Pancreas (tissue), 10 donors: ENCODE measurements at places on chromosomes 12 and 14.

DNA sequence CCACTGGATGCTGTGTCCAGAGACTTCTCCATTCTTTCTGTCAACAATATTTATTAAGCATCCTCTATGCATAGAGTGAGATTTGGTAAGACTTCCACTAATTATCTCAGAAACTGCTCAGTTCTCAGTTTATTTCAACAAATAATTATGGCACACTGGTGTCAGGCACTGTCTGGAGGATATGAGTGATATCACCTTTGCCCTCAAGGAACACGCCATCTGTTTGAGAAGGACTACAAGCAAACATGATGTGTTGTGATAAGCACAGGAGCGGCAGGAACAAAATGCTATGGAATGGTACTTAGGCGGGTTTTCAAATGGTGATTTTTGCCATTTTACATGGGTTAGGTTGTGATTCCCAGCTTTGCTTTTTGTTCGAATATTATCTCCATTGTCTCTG is 229.2 kb downstream of the DPF3 start:
- H3K27me3 ChIP-seq: no peaks in the 10 kb centered on the region
- no peak overlapping the region for H3K4me3 ChIP-seq
- H3K4me1 ChIP-seq: no peaks in the 10 kb centered on the region

- no peak overlapping the region for H3K27ac ChIP-seq
- no peaks in the 10 kb centered on the region for H3K36me3 ChIP-seq
- DNase-seq: no peak
- no peak overlapping the region for H3K4me3 ChIP-seq
Measured at GRCh38 chr12:52721838-52722470, 18.6 kb upstream of the KRT77 start.

- H3K27me3 ChIP-seq: no peaks in the 10 kb centered on the region
- no peaks in the 10 kb centered on the region for H3K36me3 ChIP-seq
- H3K4me3 ChIP-seq: no peak overlapping the region
- no peaks in the 10 kb centered on the region for H3K4me1 ChIP-seq
- no peak for DNase-seq
- no peak overlapping the region for H3K27ac ChIP-seq
Measured at GRCh38 chr12:65306366-65307168, 28.1 kb downstream of the MSRB3 start.

- H3K4me3 ChIP-seq: no peak overlapping the region
- H3K27ac ChIP-seq: no peak overlapping the region
- no peaks in the 10 kb centered on the region for H3K4me1 ChIP-seq
- H3K36me3 ChIP-seq: no peaks in the 10 kb centered on the region
- no peak for DNase-seq
Measured at GRCh38 chr14:99321955-99322730, 50.1 kb upstream of the BCL11B start.

GRCh38 chr12:53190108-53190729 is 9.5 kb upstream of the CSAD start:
- DNase-seq: peak; percentile 56
- H3K27me3 ChIP-seq: no peaks in the 10 kb centered on the region
- no peak overlapping the region for H3K4me3 ChIP-seq
- H3K27ac ChIP-seq: no peak overlapping the region
- peaks cover 19% of the 10 kb centered on the region for H3K36me3 ChIP-seq

GRCh38 chr12:3885277-3886094 is 12.3 kb upstream of the PARP11 start:
- H3K36me3 ChIP-seq: no peaks in the 10 kb centered on the region
- no peak for DNase-seq

DNA sequence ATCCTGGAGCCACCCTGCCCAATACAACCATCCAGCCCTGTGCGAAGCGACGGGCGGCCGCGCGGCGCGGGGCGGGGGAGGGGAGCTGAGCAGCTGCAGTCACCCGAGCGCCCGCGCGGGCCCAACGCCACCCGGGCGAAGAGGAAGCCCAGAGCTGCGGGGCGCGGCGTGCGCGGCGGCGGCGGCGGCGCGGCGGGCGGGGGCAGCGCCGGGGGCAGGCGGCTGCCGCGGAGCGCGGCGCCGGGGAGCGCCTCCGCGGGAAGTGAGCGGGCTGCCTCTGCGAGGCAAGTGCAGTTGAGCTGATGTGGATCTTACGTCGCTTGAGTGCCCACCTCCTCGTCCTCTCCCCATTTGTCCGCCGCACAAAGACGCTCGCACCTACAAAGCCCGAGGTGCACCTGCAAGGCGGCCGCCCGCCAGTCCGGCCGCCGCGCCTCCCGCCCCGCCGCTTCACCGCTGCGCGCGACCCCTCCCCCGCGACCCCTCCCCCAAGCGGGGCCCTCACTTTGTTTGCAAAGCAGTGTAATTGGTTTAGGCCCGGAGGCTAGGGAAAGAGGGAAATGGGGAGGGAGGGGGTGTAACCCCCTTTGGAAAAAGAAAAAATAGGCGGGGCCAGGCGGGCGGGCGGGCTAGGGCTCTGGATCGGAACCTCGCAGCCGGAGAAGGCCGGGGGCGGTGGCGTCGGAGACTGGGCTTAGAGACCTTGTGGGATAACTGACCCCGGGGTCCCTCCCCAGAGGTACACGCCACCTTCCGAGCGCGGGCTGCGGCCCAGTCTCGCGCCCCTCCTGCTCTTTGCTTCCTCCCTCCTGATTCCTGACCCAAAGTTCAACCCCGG is at the start of the genes FOXA1 and TTC6:
Gene FOXA1, minus strand, starts transcription at position 279 of the 838 bp plus-strand sequence. Its CDS starts 277 bp downstream, at position 2.
Gene TTC6, plus strand, starts transcription at position 659 of the 838 bp plus-strand sequence. CDS start 26,436 bp downstream, outside the sequence.
- H3K36me3 ChIP-seq: no peaks in the 10 kb centered on the region
- DNase-seq: peak; percentile 82
- H3K27ac ChIP-seq: peak within 1 kb of the TSS; percentile 50
- peaks cover 9% of the 10 kb centered on the region for H3K4me1 ChIP-seq
- peak within 1 kb of the TSS; percentile 39 for H3K4me3 ChIP-seq

GRCh38 chr12:93977081-93977480 is 171.3 kb upstream of the PLXNC1 start:
- no peak overlapping the region for H3K27ac ChIP-seq
- no peak overlapping the region for H3K4me3 ChIP-seq
- H3K27me3 ChIP-seq: no peaks in the 10 kb centered on the region
- H3K36me3 ChIP-seq: no peaks in the 10 kb centered on the region
- DNase-seq: no peak

GRCh38 chr12:40947797-40948196 is 240.3 kb upstream of the PDZRN4 start:
- no peak overlapping the region for H3K4me3 ChIP-seq
- H3K27me3 ChIP-seq: no peaks in the 10 kb centered on the region
- H3K4me1 ChIP-seq: no peaks in the 10 kb centered on the region
- no peaks in the 10 kb centered on the region for H3K36me3 ChIP-seq
- H3K27ac ChIP-seq: no peak overlapping the region
- no peak for DNase-seq

DNA sequence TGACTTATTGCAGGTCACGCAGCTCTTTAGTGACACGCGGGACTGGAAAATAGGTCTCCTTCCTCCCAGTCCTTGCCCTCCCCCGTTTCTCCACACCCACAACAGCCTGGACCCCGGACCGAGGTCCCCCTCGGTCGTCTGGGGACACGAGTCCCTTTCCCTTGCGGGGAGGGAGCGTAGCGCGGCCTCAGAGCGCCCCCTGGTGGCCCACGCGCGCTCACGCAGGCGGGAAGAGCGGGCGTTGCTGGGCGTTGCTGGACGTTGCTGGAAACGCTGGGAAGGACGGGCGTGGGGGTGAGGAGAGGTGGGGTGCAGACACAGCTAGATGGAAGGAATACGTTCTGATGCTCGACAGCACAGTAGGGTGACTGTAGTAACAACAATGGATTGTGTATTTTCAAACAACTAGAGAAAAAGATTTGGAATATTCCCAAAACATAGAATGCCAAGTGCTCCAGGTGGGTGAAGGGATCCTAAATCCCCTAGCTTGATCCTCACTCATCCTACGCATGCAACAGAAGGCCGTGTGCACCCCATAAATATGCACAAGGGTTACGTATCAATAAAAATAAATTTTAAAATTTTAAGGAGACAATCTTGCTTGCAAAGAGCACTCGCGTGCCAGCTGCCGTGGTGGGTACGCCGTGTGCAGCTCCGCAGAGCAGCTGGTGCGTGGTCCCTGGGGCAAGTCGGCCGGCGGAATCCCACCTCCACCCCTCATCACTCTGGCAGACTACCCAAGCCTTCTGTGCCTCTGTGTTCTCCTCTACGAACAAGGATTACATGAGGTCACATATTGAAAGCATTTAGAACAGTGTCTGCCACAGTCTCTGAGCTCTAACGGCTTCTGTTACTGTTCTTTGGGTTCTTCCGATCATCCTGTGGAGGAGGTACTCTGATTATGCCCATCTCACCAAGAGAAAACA is 87.4 kb downstream of the B4GALNT3 start:
- H3K4me1 ChIP-seq: no peaks in the 10 kb centered on the region
- H3K36me3 ChIP-seq: no peaks in the 10 kb centered on the region
- DNase-seq: no peak

DNA sequence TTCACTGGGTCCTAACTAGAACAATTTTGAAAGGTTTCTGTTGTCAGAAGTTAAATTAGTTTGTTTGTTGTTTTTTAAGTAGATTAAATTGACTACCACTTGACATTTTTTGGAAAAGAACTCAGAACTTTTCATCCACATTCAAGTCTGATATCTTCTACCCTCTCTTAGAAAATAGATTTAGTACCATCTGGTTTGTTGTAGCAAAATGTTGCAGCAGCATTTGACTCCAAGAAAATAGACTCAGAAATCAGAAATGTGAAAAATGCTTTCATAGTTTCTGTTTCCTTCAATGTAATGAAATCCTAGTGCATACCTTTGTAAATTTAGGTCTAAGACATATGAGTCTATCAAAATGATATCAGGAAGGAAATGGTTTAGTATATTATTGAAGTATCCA is 256.3 kb upstream of the CLEC14A start:
- H3K4me1 ChIP-seq: no peaks in the 10 kb centered on the region
- H3K36me3 ChIP-seq: no peaks in the 10 kb centered on the region
- no peak for DNase-seq
- no peak overlapping the region for H3K4me3 ChIP-seq
- H3K27ac ChIP-seq: no peak overlapping the region

GRCh38 chr12:86826051-86826450 is 569.9 kb upstream of the MGAT4C start:
- H3K27ac ChIP-seq: no peak overlapping the region
- no peak for DNase-seq
- no peak overlapping the region for H3K4me3 ChIP-seq

- H3K36me3 ChIP-seq: peaks cover 10% of the 10 kb centered on the region
- H3K27me3 ChIP-seq: no peaks in the 10 kb centered on the region
- H3K27ac ChIP-seq: no peak overlapping the region
- H3K4me1 ChIP-seq: no peaks in the 10 kb centered on the region
- no peak overlapping the region for H3K4me3 ChIP-seq
Measured at GRCh38 chr12:57496822-57497221, 9.0 kb downstream of the MARS1 start.

DNA sequence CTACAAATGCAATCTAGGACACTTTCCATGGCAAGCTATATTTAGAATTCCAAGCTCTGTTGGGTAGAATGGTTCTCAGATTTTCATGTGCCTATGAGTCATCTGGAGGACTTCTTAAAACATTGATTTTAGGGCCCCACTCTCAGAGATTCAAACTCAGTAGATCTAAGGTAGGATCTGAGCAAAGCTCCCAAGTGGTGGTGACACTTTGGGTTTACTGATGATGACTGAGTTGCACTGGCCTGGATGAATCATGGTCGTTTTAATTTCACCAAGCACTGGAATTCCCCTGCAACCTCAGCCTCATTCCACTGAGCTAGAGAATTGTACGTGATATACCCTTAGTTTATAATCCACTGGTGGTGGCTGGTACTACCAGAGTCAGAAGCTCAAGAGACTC is 86.5 kb downstream of the PPM1H start:
- no peak for DNase-seq
- peaks cover 2% of the 10 kb centered on the region for H3K4me1 ChIP-seq
- no peak overlapping the region for H3K27ac ChIP-seq
